Airway epithelial cell (primary cell): ENCODE measurements at places on chromosomes 4 and X. TPM values are rescaled to one million over a fixed set of nuclear protein-coding genes. Genes with fewer than 3 reads are reported as not detected.

Gene MAGEB10
- not detected in 2 replicates for total RNA-seq

Gene CHM
- total RNA-seq, result 9.8 and 10.8 TPM in 2 replicates

Gene HELT
- total RNA-seq, result not detected in 2 replicates

Gene PLP2
- 97.5 and 130 TPM in 2 replicates for total RNA-seq

Gene GPRASP1
- total RNA-seq, result 0.14 and 1.1 TPM in 2 replicates

Gene REELD1
- total RNA-seq, result not detected in 2 replicates

Gene ARAP2
- 17.8 and 33.4 TPM in 2 replicates for total RNA-seq

Gene ADH6
- total RNA-seq, result not detected in 2 replicates

Gene SH2D1A
- not detected in 2 replicates for total RNA-seq

Gene TLR8
- not detected in 2 replicates for total RNA-seq

Gene GLRA2
- not detected in 2 replicates for total RNA-seq

Gene C1QTNF7
- total RNA-seq, result not detected in 2 replicates

Gene PRSS48
- not detected in 2 replicates for total RNA-seq

Gene SHISA3
- 0.21 and 0.46 TPM in 2 replicates for total RNA-seq

Gene ZAR1
- not detected in 2 replicates for total RNA-seq

Gene MGST2
- total RNA-seq, result 62.4 and 71.8 TPM in 2 replicates

Gene NSG1
- total RNA-seq, result 36.9 and 45.7 TPM in 2 replicates

Gene GAGE12E
- total RNA-seq, result not detected in 2 replicates

Gene PRDM5
- 2.1 and 3.1 TPM in 2 replicates for total RNA-seq

Gene YY2
- 0.74 and 0.78 TPM in 2 replicates for total RNA-seq

Gene CENPI
- total RNA-seq, result 11.9 and 16.1 TPM in 2 replicates

Gene INTS6L
- total RNA-seq, result 3.9 and 5.4 TPM in 2 replicates

Gene CXCL5
- 4.0 and 4.6 TPM in 2 replicates for total RNA-seq

Gene CXorf49
- not detected in 2 replicates for total RNA-seq

Gene WAS
- 0.14 and 0.21 TPM in 2 replicates for total RNA-seq

Gene MAGEA9B
- total RNA-seq, result not detected in 2 replicates

Gene WNK3
- total RNA-seq, result 0.37 and 0.92 TPM in 2 replicates

Gene ATP10D
- 28.6 and 32.5 TPM in 2 replicates for total RNA-seq

Gene TLR1
- 0.14 and 0.49 TPM in 2 replicates for total RNA-seq

Gene ADH1C
- total RNA-seq, result not detected in 2 replicates

Gene POU3F4
- total RNA-seq, result not detected in 2 replicates

Gene NR0B1
- total RNA-seq, result 0.23 TPM in 1 of 2 replicates, not detected in the other

Gene RAB40AL
- total RNA-seq, result not detected in 2 replicates

Gene AVPR2
- total RNA-seq, result not detected in 2 replicates
